ENCODE measurements at places on chromosomes 5 and 9.

- no peak for DNase-seq
Measured at GRCh38 chr9:127204771-127205470, 59.7 kb upstream of the GARNL3 start.

DNA sequence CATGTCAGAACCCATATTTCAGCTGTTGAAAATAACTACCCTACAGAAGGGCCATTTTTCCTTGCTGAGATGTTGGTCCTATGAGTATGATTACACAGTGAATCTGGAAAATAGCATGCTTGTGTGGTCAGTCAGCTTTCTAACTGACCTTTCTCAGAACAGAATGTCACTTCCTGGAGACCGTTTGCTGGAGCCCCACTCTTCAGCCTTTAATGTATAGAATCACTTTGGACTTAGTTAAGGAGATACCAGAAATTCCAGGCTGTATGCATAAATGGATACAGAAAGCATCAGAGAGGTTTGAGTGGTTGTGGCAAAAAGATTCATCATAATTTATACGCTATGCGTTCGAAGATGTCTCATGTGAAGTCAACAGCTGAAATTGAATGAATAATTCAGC, 488.1 kb downstream of the EBF1 start:
- no peak for DNase-seq

- DNase-seq: no peak
Measured at GRCh38 chr9:17068671-17069070, 66.2 kb upstream of the CNTLN start.

DNA sequence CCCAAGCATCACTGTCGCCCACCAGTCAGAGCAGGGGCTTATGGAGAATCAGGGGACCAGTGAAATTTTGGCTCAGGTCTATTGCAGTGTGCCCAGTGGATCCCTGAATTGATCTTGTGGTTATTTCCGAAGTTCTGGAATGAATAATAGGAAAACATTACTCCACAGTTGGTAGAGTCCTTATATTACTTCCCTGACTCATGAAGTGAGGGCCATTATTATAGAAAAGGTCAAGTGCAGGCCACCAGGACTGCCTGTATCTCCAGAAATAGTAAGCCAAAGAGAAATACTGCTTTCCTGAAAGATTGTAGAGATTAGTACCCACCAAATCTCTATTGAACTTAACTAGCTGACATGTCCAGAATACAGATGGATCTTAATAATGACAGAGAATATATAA, 335.0 kb downstream of the NPR3 start:
- DNase-seq: no peak

GRCh38 chr5:33272288-33272687, 168.5 kb upstream of the TARS1 start:
- DNase-seq: no peak

DNA sequence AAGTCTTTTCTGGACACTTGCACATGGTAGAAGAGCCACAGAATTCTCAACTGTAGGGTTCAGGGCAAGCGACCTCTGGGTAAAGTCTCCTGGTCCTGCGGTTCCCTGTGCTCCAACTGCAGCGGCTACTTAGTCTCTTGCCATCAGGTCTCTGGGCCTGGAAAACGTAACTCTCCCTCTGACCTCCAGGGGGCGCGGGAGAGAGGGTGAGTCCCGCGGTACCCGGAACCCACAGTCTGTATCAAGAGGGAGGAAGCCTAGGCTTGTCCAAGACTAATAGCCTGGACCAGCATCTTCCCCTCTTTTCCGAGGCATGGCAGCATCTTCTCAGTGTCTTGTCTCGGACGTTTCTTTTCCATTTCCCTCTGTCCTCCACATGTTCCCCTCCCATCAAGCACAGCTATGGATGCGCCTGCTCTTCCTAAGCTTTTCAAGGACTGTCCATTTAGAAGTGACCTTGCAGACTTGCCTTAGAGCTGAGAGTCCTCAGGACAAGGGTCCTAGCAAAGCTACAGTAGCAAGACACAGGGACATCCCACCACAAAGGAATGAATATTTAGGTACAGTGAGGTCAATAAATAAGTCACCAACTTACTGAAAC, 59.3 kb downstream of the FSTL4 start:
- peak; percentile 33 for DNase-seq

- DNase-seq: no peak
Measured at GRCh38 chr5:35904443-35905132, 33.8 kb downstream of the CAPSL start.

DNA sequence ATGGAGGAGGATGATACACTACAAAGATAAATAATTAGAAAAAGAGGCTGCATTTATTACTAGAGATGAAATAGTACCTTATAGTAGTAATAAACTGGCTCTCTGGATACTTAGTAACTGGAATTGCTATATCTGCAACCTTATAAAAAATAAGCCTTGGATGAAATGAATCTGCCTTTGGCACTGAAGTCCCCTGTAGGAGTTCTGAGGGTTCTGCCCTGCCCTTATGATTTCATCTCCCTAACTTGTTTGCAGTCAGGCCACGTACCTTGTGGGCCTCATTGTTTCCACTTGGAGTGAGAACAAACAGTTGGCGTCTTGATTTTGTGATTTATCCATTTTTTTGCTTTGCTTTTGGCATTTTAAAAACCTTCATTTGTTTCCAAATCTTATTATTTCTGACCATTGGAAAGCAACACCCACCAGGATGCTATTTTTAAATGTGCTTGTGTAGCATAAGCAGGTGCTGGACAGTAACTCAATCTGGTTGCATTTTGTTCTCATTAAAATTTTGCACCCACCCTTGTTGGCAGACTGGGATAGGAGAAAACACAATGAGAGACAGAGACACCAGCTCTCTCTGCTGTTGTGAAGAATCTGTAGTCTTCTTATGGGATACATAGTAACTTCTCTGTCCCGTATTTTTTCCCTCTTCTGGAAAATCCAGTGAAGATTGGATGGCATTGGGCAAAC, 518.9 kb upstream of the SGCD start:
- no peak for DNase-seq

GRCh38 chr9:20289423-20290010, 332.8 kb downstream of the MLLT3 start:
- DNase-seq: no peak
